ENCODE measurements at places on chromosomes 4 and X. TPM values are rescaled to one million over a fixed set of nuclear protein-coding genes. Genes with fewer than 3 reads are reported as not detected.

GRCh38 chr4:72858328-72858727, 211.2 kb downstream of the COX18 start:
- DNase-seq: no peak

DNA sequence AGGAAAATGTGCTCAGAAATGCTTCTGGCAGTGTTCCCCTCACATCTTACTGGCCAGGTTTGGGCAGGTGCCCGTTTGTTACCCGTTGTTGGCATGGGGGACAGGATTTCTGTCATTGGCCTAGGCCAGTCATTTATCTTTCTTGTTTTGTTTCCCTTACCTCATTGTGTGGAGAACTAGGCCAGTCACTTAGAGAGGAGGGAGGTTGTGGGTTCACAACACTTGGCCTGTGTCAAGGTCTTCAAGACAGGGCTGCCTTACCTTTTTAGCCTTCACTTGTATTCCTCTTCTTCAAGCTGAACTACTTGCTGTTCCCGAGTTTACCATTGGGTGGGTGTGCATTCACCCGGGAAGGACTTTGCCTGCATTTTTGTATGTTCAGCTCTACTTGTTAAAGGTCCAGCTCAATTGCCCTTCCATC, 17.7 kb downstream of the SNX25 start:
- DNase-seq: no peak

DNA sequence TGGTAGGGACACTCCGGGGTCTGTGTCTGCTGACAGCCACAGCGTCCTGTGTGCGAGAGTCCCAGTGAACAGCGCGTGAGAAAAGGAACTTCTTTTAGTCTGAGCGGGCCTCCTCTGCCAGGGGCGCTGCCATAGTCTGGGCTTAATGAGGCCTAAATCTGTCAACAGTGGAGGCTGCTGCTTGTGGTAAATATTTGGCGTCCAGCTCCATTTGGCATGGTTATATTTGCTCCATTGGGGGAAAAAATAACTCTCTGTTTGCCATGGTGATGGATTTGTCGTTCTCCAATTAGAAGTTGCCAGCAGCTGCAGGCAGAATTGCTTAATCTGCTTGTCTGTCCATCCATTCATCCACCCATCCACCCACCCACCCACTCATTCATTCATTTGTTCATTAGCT, 71.4 kb upstream of the PSAPL1 start:
- DNase-seq: no peak

- no peak for DNase-seq
Measured at GRCh38 chr4:179563741-179564140, 2121.5 kb upstream of the AGA start.

DNA sequence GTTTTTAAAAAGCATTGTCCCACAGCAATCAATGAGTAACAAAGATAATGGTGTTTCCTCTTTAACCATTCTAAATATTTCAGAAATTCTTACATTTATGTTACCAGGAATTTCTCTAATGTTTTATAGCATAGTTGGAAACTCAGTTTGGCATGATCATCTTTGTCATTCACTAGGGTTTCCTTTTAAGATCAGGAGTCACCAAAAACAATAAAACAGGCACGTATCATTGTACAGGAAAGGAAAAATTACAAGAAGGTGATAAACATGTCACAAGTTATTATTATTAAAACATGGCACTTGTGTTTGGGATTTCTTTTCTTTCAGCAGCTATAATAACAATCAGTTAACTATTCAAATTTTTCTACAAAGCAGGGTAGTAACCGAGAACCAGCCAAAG, 84.0 kb downstream of the SLC10A7 start:
- no peak for DNase-seq

- no peak for DNase-seq
Measured at GRCh38 chr4:129008096-129008495, 85.2 kb downstream of the SCLT1 start.

DNA sequence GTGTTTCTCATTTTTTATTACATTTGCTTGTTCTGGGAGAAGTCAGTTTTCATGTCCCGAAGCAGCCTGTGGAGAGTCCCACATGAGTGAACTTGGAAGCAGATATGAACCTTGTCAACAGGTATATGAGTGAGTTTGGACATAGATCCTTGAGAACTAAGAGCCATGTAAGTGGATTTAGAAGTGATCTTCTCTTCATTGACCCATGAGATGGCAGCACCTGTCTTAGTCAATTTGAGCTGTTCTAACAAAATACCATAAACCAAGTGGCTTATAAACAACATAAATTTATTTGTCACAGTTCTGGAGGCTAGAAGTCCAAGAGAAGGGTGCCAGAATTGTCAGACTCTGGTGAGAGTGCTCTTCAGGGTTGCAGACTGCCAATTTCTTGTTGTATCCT, 1043.8 kb downstream of the ADGRL3 start:
- DNase-seq: no peak

GRCh38 chr4:150211799-150212445, 133.7 kb downstream of the DCLK2 start:
- no peak for DNase-seq

DNA sequence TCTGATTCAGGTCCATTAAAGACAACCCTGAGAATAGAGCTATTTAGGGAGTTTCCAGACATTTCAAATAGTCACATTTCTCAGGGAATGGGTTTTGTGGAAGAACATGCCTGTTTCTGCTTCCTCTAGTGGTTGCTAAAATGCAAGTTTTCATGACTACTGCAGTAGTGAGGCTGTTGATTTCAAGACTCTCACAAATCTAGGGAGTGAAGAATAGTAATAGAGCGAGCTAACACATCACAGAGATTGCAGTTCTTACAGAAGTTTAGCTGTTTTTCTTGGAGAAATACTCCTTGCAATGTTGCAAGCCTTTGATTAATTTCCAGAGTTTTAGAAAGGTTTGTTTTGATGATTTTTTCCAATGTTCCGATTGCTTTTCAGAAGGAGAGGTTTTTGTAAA, 610.2 kb upstream of the HTR2C start:
- DNase-seq: no peak

- no peak for DNase-seq
Measured at GRCh38 chr4:144360146-144360793, 219.8 kb upstream of the GYPA start.

ABCG2 gene
- 1.9 TPM for total RNA-seq

LRIT3 gene
- 0.09 TPM for total RNA-seq

TMEM156 gene
- total RNA-seq: not detected
